Stimulated activated CD8-positive, alpha-beta memory T cell treated with anti-CD3 and anti-CD28 coated beads, Interleukin-4, amount 100 ng/mL, for 24 hours (primary cell): ENCODE measurements at places on chromosomes 3 and 15.

- no peak for DNase-seq
Observed at GRCh38 chr3:119664370-119664769, 4.0 kb upstream of the POPDC2 start.

DNA sequence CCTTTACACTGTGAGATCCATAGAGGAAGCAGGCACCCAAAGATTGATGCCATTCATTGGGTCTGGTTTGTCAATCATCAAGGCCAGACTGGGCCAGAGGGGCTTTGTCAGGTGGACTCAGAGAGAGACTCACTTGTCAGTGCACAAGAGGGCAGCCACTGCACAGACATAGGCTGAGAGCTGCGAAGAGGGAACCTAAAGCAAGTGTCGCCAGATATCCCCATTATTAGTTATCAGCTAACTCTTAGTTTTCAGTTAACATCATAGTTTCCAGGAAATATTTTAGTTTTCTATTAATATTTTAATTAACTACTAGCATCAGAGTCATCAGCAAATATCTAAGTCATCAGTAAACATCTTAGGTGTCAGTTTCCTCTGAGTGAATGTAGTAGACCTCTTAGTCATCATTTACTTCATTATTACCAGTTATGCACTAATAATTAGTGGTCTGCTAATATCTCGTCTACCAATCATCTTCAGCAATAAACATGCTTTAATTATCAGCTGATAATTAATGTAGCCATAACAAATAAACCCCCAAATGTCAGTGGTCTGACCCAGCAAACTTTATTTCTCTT is 41.7 kb upstream of the LIMD1 start:
- no peak for DNase-seq

DNA sequence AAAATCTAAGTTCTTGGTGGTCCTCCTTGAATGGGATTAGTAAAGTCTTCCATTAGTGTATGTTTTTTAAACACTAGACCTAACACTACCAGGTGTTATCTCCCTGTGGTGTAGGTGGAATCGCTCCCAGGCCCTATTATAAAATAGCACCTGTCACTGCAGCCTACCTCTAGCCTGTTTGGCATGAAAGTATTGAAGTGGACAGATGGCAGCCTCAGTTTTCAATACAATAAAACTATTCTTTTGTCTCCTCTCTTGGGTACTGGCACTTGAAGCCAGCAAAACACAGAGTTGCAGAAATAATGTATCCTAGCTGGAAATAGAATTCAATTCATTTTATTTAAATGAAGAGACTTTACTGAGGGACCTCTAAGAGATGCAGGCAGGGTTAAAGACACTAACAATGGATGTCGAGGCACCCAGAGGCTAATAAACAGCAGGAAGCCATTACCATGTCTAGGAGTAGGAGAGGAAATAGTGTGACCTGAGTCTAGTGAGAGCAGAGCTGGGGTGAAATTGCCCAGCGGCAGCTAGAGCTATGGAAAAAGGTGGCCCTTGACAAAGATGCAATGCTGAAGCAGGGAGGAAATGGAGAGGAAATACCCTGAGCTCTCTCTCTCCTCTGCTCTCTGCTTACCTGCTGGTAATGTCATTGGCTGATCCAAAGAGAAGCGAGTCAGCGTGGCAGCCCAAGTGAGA is 49.1 kb upstream of the TMEM158 start:
- DNase-seq: no peak

DNA sequence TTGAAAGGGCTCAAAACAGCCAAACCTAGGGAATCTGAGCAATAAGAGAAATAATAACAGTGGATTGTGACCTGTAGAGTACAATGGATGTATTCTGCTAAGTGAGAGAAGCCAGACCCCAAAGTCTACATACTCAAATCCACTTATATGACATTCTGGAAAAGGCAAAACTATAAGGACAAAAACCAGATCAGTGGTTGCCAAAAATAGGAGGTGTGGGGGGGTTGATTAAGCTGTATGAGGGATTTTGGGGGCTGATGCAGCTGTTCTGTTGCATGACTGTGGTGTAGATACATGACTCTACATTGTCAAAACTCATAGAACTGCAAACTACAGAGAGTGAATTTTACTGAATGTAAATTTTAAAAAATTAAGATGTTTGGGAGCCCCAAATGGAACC is 20.1 kb upstream of the CGNL1 start:
- DNase-seq: no peak

GRCh38 chr3:130491431-130491830 is 25.5 kb upstream of the COL6A6 start:
- no peak for DNase-seq

DNA sequence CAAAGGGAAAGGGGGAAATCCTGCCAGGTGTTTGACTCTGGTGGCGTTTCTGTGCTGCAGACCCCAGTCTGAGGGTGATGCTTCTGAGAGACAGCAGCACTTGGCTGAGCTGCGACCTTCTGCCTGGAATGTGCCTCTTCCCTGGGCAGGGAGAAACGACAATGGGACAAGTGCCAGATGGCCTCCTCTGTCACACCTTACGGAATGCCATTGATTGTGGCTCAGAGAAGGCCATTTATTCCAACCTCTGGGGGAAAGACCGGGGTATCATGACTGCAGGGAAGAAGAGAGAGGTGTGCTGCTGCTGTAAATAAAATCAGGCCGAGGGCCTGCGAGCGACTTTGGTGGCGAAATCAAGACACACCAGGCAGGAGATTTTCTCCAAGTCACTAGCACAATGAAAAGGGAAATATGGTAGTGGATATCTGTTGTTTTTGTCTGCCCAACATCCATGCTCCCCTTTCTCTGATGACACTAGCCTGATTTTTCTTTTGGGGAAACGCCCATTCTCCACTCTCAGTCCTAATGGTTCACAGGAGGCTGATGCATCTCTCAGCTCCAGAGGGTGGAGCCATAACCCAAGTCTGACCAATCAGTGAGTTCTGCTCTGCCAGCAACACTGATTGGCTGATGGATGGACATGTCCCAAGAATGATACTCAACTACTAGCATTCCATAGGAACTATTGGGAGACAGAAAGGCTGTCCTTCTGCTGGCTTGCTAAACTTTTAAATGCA is 336.1 kb downstream of the FOXP1 start:
- no peak for DNase-seq

GRCh38 chr3:158165730-158166129 is 55.8 kb downstream of the RSRC1 start:
- DNase-seq: no peak

- DNase-seq: no peak
Observed at GRCh38 chr3:18672561-18672960, 247.4 kb upstream of the SATB1 start.

- DNase-seq: no peak
Observed at GRCh38 chr15:98722645-98723044, 74.3 kb downstream of the IGF1R start.

GRCh38 chr15:69497076-69497475 is 44.5 kb downstream of the RPLP1 start:
- DNase-seq: no peak

DNA sequence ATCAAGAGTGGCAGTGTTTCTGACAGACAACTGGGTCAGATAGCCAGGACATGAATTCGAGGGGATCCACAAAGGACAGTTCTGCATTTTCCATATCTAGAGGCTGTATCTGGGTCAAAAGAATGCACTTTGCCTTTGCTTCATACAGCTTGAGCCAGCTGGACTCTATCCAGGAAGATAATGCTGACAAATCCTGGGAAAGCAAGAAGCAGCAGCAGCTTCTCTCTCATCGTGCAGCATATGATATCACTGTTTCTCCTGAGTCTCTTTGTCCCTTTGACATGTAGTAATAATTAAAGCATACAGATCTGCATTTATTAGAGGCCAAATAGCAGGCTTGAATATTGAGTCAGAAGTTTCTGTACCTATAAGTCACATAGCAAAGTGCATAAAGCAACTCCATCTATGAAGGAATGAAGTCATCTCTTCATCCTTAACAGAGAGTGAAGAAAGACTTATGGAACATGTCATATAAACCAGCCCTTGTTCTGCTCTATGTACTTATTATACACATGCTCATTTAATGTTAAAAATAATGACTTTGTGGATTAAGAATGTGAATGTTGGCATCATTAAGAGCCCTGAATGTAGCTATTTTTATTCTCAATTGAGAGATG is 236.8 kb upstream of the GBE1 start:
- DNase-seq: no peak

- no peak for DNase-seq
Observed at GRCh38 chr3:64852738-64853137, 164.9 kb upstream of the ADAMTS9 start.

GRCh38 chr3:52848617-52849016 is 13.8 kb upstream of the MUSTN1 start:
- no peak for DNase-seq

DNA sequence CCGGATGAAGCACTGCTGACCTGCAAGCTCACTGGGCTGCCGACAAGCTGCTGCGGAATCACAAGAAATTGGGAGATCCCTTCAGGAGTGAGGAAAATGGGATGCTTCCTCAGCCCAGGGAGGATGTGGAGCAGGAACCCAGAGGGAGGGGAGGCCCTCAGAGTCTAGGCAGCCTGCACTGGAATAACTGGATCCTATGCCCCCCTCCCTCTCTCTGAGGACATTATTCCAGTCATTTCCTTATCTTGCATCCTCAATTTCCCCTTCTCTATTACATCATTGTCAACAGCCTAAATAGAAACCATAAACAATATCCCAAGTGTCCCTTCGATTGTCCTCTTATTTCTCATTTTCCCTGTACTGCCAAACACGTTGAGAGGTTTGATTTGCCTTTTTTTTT is 169.0 kb downstream of the OPA1 start:
- no peak for DNase-seq

DNA sequence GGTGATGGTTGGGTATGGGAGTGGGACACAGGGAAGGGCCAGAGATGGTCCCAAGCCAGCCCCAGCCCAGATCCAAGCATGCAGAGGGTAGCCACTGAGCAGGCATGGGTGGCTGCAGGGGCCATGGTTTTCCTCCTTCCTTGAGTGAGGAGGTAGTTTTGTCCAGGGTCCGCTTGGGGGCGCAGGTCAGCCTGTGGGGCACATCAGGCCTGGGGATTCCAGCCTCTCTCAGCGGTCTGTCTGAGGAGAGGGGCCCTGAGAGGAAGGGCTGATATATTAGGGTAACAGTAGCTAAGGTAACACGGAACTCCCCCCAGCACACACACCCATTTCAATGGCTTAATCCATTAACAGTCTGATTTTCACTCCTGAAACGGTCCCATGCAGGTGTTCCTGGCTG is 22.7 kb upstream of the LCTL start:
- DNase-seq: no peak

DNA sequence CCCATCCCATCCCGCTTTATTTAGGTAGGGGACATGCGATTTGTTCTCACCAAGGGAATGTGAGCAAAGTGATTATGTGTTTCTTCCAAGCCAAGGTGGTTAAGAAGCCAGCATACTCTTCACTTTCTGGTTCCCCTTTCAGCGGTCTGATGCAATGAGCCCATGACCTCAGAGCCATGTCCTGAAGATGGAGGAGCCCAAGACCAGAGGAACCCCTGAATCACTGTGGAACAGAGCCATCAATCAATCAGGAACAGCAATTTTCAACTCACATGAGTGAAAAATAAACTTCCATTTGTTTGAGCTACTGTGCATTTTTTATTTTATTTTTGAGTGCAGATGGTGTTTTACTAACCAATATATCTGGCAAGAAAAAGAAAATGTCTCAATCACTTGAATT is 10.8 kb downstream of the THRB start:
- DNase-seq: no peak

DNA sequence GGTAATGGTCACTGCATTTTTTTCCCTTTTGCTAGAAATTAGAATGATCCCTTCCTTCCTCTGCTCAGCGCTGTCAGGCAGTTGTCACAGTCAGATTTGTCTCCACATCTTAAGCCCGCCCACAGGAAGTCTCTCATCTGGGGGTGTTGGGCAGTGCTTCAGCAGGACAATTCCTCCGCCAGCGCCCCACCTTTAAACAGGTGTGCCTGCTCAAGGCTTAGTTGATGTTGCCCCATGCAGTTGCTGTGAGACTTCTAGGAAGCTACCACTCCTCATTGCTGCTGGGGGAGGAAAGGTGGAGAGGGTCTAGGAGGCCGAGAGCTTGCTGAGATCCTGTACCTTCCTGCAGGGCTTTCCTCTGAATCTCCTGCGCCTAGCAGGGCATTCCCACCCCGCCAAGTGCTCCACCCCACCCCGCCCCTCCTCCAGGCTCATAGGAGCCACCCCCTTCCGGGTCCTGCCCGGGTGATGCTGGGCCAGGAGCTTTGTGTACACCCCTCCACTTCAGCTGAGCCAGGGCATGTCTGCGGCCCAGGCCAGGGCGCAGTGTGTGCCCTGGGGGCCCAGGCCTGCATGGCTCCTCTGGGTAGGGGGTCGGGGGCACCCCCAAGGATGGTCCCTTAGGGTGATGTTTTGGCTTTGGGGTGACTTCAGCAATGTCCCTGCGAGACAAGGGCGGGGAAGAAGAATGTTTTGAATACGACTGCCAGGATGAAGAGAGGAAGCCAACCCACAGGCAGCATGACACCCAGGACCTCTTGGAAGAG is 68.7 kb downstream of the TRAK1 start:
- DNase-seq: no peak

DNA sequence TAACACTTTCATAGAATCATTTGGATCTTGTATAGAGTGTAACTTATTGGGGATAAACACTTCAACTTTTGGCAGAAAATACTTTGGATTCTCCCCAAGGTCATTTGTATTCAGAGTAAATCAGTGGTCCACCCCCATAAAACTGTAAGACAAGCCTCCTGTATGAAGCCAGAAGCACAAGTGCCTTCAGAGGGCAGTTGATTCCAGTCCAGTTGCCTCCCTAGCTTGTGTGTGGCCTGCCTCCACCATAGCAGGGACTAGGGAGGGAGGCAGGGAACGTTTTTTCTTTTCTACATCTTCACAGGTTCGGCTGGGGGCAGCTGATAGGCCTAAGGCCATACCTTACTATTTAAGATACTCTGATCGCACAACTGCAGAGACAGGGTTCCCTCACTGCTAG is 11.6 kb downstream of the GORASP1 start:
- DNase-seq: no peak

- DNase-seq: no peak
Observed at GRCh38 chr15:65209701-65210643, 1.3 kb downstream of the CILP start.

DNA sequence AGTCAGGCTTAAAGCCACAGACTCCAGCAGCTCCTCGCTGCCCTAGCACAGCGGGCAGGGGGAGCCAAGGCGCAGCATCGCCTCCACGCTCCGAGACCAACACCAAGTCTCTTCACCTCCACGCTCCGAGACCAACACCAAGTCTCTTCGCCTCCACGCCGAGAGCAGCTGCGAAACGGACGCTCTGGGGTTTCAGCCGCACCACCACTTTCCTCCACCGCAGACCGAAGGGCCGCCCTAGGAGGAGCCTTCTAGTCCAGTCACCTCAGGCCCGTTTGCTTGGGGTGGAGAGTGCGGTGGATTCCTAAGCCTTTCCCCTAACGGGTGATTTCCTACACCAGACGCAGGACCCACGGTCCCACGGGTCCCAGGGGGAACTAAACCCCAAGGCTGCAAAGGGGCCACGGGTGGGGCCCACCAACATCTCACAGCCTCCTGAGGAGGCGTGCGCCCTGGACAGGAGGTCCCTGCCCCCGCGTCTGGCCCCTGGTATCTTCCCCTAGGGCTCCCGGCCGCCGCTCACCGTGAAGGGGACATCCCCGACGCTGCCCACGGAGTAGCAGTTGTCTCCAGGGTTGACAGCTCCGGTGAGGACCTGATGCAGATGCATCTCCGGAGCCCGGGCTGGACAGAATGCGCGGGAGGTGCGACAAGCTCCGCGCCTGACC is 501 bp downstream of the DMXL2 start:
- DNase-seq: peak; percentile 26

- no peak for DNase-seq
Observed at GRCh38 chr3:126999383-126999782, 16.5 kb downstream of the PLXNA1 start.
